ENCODE measurements at places on chromosomes 5 and 9.

GRCh38 chr5:89513299-89514044 is 630.5 kb upstream of the MEF2C start:
- no peak for DNase-seq

- DNase-seq = no peak
Measured at GRCh38 chr9:68794898-68795297, 89.9 kb downstream of the PIP5K1B start.

DNA sequence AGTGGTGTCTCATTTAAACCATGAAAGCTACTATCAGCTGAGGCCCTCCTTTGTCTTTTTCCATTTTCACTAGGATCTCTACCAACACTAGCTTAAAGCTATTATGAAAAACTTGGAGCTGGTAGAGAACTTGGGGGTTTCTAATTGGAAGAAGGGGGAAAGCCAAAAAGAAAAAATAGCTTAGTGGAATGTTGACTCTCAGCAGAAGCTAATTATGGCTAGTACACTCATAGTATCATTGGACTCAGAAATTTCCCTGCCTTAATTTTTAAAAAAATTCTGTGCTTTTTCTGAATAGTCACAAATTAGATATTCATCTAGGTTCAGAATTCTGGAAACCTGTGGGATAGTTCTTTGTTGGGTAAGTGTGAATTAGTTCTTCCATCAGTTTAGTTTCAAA is 8.0 kb downstream of the SLC12A2 start:
- no peak for DNase-seq

DNA sequence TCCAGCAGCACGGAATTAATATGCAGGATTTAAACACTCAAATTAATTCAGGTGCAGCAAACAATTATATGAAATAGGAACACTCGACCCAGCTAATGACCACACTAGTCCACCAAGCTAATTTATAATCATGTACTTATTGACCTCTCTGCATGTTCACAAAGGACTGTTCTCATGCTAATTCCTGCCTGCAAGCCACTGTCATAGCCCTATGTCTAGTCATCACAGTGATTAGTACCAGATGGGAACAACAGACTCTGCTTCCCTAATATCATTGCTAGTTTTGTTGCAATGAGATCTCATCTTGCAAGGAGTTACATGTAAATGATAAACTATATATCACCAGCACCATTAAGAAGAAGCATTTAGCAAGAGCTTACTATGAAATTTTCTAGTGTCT is 553.0 kb upstream of the GRAMD2B start:
- peak; percentile 76 for DNase-seq

GRCh38 chr9:79408200-79408599 is 163.6 kb upstream of the TLE4 start:
- no peak for DNase-seq

DNA sequence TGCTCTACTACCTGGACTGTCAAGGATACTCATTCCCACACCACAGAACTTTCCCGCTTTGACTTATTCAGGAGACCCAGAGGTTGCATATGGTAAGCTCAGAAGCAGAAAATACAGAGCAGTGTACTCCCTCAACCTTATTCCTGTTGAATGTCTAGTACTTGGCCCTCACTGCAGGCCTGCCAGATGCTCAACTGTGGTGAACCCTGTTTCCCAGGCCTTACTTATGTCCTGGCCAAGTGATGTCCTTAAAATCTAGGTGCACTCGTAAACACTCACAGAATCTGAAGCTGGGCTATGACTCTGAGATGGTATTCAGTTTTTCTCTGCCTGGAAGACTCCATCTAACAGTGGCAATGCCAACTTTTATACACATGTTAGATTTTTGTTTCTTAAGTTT is 21.0 kb downstream of the DIAPH1 start:
- DNase-seq = no peak

DNA sequence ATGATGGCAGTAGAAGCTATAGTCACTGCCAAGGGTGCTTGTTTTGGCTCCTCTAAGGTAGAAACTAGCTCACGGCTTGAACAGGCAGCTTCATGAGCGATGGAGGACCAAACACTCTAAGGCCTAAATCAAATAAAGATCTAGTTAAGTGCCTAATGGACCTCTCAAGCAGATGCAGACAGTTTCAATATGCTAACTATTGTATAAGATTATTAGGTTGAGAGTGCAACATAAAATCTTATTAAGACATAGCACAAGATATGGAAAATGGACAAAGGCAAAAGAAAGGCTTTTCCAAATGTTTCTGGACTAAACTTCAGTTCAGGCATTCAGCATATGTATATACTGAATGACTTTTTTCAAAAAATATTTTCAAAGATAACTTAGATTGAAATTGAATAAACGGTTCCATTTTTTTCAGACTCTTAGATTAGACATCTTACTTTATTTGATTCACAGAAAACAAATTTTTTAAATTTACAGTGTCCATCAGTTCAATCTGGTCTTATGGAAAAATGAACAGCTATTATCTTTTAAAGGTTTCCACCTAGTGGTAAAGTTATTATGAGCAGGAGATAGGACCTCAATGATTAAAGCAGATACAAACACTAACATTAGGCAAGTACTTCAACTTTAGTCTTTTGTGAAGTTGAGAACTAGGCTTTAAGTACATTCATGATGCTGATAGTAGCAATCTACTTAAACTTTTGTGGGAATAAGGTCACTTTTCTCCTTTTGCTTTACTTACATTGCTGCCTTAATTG is 1167.7 kb downstream of the MAT2B start:
- DNase-seq = peak; percentile 37

GRCh38 chr9:115517335-115518075 is 399.5 kb upstream of the TNC start:
- DNase-seq = peak; percentile 52

GRCh38 chr5:83654427-83654994 is 66.1 kb downstream of the HAPLN1 start:
- peak; percentile 51 for DNase-seq

DNA sequence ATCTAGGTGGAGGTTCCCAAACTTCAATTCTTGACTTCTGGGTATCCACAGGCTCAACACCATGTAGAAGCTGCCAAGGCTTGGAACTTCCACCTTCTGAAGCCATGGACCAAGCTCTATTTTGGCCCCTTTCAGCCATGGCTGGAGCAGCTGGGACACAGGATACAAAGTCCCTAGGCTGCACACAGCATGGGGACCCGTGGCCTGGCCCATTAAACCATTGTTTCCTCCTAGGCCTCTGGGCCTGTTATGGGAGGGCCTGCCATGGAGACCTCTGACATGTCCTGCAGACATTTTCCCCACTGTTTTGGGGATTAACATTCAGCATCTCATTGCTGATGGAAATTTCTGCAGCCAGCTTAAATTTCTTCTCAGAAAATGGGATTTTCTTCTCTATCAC is 1908.0 kb downstream of the EFNA5 start:
- DNase-seq = no peak

DNA sequence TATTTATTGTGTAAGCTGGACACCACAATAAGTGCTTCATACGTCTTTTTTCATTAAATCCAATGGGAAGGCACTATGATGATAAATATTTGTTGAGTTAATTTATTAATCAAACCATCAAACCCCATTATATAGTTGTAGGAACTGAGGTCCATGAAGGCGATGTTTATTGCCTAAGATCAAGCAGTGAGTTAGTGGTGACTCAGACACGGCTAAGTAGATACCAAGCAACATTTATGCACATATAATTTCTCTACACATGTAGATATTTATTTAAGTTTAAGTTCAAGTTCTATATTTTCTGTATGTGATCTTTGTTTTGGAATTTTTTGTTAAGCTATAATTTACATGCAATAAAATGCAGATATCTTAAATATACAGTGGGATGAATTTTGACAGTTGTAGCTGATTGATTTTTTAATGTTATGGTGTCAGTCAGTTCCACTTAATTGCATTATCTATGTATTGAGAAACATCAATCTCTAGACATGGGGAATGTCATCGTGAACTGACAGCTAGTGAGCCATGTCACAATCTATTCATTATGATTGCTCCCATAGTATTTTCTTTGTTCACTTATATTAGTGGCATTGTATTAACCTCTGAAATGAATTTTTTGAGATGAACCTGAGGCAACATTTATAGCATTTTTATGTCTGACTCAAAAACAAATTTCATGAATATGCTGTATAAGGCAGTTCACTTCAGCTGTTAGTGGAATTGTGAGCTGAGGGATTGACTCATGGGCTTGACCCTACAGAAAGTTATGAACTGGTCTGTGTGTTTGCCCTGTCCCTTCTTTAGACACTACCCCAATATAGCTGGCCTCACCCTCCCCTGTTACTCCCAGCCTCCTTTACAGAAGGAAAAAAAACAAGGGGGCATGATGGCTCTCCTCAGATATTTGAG is 11.9 kb upstream of the GARNL3 start:
- no peak for DNase-seq

GRCh38 chr5:73596705-73597328 is 29.2 kb upstream of the ARHGEF28 start:
- peak; percentile 22 for DNase-seq

- no peak for DNase-seq
Measured at GRCh38 chr5:71810023-71810422, 90.9 kb downstream of the CARTPT start.

GRCh38 chr5:120823328-120823727 is 359.2 kb downstream of the PRR16 start:
- DNase-seq = no peak

DNA sequence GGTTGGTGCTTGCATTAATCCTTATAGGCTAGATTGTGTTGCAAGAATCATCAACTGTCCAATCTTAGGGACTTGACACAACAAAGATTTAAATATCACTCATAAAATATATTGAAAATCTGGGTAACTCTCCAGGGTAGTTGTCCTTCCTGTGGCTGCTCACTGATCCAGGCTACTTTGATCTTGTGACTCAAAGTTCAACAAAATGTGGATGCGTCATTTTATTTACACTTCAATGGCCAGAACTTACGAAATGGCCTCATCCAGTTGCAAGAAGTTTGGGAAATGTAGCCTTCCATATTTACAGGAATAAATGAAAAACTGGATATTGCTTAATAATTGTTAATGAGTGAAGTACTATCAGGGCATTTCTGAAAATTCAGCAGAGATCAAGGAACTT is 235.5 kb upstream of the ACTBL2 start:
- no peak for DNase-seq

- DNase-seq = no peak
Measured at GRCh38 chr9:87651431-87651830, 74.5 kb upstream of the CTSL start.

DNA sequence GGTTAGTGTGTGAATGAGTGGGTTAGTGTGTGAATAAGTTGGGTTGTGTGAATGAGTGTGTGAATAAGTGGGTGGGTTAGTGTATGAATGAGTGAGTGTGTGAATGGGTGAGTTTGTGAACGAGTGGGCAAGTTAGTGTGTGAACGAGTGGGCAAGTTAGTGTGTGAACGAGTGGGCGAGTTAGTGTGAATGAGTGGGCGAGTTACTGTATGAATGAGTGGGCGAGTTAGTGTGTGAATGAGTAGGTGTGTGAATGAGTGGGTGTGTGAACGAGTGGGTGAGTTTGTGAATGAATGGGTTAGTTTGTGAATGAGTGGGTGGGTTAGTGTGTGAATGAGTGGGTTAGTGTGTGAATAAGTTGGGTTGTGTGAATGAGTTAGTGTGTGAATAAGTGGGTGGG is 34.7 kb downstream of the NKD2 start:
- no peak for DNase-seq

- DNase-seq = peak; percentile 98
Measured at GRCh38 chr9:125706651-125707471, at the start of gene MAPKAP1. Gene MAPKAP1 (minus strand): TSS chr9:125707208. CDS start chr9:125672574, 34,634 bp downstream.

DNA sequence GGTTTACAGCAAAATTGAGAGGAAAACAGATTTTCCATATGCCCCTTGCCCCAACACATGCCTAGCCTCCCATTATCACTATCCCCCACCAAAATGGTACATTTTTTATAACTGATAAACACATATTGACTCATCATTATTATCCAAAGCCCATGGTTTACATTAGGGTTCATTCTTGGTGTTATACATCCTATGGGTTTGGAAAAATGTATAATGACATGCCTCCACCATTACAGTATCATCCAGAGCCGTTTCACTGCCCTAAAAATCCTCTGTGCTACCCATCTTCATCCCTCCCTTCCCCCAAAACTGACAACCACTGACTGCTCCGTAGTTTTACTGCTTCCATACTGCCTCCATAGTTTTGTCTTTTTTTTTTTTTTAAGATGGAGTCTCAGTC is 111.1 kb downstream of the ACTL7B start:
- DNase-seq = no peak

DNA sequence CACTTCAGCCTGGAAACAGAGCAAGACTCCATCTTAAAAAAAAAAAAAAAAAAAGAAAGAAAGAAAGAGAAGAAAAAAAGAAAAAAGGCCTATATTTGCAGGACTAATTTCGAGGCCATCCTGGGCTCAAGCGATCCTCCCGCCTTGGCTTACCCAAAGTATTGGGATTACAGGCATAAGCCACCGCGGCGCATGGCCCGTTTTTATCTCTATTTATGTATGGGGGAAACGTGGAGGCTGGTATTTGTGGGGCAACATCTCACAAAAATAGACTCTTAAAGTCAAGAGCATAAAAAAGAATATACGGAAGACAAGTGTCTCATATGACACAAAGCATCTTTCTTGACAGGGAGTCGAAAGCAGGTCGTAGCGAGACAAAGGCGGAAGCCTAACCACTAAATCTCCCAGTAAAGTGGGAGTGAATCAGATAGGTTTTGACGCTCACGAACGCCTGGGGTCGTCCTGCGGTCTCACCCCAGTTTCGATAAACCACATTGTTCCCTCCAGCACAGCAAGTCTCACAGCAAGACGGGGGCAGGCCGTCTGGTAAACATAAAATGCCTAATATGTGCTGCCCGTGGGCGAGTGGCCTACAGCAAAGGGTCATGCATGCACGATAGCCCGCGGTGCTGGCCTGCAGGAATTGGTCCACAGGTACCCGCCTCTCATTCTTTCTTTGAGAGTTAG is 1.8 kb upstream of the TRIM41 start:
- DNase-seq = no peak

DNA sequence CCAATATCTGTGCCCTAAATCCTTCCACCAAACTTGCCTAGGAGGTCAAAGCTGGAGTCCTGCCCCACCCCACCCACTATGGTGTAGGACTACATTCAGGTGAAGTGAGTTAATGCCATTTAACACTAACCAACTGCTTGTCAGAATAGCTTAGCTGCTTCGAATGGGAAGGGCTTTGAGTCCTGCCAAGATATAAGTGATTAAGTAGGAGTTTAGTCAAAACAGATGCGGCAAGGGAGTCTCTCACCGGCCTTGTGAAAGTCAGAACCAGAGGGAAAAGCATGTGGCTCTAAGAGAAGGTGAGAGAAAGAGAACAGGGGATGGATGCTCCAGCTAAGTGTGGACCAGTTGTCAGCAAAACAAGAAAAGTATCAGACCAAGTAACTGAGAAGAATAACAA is 132.6 kb downstream of the SPOCK1 start:
- DNase-seq = peak; percentile 28

DNA sequence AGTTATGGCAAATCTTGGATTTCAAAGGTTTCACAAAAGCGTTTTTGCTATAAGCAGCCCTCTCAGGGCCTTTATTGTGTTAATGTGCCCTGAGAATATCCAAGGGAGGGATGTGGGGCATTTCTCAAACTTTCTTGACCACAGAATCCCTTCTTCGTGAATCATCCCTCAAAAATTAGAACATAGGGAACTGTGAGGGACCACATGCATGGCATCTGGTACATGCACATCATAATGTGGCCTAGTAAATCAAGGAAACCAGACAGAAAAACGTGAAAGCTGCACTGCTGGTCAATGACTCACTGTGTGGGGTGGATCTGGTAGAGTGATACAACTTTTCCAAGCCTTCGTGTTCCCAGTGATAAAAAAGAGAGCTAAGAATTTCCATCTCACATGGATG is 22.4 kb downstream of the DDX31 start:
- DNase-seq = peak; percentile 91

Data from adipocyte (in vitro differentiated cells).